ENCODE measurements at places on chromosomes 6 and 20.
A peak's percentile ranks its signal among the peaks of the same experiment; 100 is the strongest.

DNA sequence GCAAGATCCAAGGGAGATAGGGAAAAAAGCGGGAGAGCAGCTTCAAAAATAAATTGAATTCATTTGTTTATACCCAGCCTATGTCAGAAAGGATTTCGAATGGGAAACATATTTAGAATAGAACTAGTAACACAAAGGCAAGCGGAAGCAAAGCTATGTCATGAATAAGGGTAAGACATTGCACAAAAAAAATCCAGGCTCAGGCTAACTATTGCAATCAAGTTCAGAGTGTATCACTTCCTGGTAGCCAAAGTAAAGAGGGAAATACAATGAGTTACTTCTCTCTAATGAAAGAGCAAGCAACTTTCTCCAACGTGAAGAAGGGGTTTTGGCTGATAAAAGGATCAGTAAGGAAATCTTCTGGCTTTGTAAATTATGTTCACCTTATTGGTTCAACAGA, 212.8 kb downstream of the ZMYND8 start:
- DNase-seq, result no peak

DNA sequence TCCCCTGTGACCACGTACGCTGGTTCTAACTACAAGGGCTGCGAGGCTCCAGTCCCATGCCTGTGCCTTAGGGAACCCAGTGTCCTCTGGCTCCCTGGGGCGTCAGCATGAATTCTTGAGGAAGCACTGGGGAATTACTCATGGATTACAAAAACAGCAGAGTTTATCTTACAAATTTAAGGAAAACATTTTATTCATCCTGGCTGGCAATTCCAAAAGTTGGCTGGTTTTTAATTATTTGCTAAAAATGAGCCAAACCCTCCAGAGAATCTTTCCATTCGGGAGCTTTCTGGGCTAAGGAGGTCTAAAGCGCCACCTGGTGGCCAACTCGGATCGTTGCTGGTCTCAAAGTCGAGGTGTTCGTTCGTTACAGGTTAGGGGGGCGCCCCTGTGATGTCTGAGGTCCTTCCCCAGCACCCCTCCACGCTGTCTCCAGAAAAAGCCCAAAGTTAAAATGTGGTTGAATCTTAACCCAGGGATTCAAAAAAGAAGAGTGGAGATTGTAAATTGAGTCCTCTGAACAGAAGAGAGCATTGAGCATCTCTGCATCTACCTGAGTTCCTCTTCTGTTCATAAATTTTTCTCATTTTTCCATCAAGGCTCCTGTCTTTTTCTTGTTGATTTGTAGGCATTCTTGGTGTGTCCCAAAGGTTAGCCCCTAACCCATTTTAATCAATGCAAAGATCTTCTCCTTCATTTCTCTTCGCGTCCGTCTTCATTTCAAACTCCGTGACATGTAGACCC, 99.4 kb downstream of the BFSP1 start:
- DNase-seq, result peak; percentile 33

- no peak for DNase-seq
These were observed 89.2 kb downstream of the SLC22A23 start for GRCh38 chr6:3367630-3368029.

DNA sequence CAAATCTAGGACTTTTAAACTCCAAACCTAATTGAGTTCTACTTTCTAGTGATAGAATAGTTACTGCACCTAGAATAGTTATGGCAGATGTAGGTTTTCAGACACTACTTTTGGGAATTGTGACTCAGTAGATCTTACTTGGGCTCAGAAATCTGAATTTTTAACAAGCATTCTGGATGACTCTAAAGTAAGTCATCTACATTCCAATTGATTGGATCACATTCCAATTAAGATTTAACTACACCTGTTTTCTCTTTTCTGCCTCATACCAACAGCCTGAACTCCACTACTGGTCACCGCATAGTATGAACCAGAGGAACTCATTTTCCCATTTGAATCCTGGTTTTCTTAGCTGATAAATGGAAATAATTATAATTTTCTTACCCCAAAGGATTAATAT, 49.5 kb upstream of the TFAP2D start:
- no peak for DNase-seq

DNA sequence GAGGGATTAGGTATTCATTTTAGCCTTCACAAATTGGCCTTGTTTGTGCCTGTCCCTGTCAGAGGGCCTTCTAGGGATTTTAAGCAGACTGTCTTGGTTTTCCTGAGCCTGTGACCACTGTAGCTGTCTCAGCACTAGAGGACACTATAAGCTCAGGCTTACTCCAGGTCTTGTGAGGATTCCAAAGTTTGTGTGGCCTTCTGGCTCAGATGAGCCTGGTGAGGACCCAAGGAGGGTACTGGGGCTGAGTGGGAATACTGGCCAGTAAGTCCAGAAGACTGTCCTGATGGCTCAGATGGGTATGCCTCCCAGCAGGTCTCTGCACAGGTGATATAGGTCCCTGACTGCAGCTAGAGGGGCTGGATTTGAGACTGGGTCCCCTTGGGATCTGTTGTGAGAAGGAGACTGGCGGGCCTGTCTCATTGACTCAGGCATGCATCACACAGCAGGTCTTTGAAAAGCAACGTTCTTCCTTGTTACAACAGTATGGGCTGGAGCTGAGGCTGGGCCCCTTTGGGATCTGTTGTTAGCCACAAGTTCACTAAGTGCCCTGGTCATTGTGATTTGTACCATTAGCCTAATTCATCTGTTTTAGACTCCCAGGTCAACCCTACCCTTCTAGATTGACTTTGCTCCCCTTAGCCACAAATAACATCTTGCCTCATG, 26.3 kb upstream of the TFB1M start:
- DNase-seq, result peak; percentile 10

- DNase-seq, result no peak
These were observed 2.6 kb upstream of the ZSCAN12 start for GRCh38 chr6:28402197-28402596.

GRCh38 chr20:60513141-60513540, 554.9 kb downstream of the CDH26 start:
- DNase-seq, result no peak
